Activated naive CD8-positive, alpha-beta T cell treated with anti-CD3 and anti-CD28 coated beads, Interleukin-2, amount 10 ng/mL, durations not matched to agents 7 days and 5 days (primary cell): ENCODE measurements at places on chromosomes 16 and 17. TPM values are rescaled to one million over a fixed set of nuclear protein-coding genes. Genes with fewer than 3 reads are reported as not detected.

- DNase-seq = no peak
Measured at GRCh38 chr17:64024215-64024654, 3.8 kb upstream of the ICAM2 start.

Gene TP53TG3B
- total RNA-seq = not detected

Gene KRTAP3-2
- total RNA-seq = not detected

DNA sequence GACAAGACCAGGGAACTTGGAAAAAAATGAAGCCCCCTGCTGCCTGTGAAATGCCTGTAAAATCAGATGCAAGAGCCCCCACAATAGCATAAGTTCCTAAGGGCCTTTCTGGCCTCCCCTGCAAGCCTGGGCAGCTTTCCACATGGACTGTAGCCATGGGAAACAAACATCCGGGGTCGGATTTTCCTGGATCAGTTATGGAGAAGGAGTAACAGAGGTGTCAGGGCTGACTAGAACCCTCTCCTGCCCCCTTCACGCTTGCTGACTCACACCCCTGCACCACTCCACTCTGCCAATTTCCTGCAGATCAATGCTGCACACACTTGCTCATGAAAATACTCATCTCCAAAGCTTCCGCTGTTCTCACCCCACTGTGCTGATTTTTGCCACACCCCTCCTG lies 258.6 kb downstream of the CBLN1 start:
- DNase-seq = no peak

DNA sequence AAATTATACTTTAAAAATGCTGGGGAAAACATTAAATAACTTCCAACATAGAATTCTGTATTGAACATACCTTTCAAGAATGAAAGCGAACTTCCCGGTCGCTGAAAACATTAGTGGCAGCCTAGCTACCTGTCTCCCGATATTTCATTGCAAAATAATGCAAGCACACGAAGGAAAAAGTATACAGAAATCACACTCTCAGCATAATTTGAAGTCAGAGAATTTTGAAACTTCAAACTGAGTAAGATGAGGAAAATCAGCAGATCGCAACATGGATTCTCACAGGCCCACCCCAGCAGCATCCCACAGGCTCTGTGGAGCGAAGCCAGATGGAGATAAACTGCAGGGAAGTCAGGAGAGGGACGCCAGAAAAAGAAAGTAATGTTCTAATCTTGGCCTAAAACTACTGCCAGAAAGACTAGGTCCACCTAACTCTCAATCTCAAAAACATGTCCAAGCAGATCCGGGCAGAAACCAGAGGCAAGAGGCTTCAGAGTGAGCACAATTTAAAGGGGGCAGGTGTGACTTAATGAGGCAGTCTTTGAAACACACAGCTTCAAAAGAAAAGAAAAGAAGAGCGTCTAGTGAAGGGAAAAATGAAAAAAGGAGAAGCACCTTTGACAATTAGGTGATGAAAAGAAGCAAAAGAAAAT lies 4.8 kb upstream of the GOSR1 start:
- no peak for DNase-seq

Gene C17orf100
- 2.0 TPM for total RNA-seq

DNA sequence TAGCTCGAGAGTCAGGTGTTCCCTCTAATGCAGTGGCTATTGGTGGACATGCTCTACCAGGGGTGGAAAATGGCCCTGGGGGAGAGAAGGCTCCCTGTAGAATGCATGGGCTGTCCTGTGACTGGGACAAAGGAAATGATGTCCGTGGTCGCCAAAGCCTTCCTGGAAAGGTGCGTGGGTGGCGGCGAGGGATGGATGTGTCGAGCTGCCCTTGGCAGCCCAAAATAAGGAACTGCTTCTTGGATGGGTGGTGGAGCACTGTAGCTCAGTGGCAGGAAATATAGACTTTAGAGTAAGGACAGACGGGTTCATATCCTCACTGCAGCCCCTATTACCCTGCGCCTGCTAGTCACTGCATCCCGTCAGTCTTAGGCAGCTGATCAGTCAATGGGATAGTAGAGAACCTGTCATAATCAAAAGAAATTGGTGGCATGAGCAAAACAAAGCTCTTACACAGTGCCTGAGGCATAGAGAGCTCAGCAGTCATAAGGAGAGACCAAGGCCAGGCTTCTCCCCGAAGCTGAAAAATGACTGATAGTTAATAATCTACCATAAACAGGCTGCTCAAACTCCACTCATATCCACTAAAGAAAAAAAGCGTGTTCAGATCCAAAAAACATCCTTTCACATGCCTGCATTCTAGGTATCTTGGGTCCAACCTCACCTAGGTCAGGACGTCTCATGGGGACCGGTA lies 123.5 kb upstream of the PLCG2 start:
- no peak for DNase-seq

Gene CSH2
- not detected for total RNA-seq

DNA sequence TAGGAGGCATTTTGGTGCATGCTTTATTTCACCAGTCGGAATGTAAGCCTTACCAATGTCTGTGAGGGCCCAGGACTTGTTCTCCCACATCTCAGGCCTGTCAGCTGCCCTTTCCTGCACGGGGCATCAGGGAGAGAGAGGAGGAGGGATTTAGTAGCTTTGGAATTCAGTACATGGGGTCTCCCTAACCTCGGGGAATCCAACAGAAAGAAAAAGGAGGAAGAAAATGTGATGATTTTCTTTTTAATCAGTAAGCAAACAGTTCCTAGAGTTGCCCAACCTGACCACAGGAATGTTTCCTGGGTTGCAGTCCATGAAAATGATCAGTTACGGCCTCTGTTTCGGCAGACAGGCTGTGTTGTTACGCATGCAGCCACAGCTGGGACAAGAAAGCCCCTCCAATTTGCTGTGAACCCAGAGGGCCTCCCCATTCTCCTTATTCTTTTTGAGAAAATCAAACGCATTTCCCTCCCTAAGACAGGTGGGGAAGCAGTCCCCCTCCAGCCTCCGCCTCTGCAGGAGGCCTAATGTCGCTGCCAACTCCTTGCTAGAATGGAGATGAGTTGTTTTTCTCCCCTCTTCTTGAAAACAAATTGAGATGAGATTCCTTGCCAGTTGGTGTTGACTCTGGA lies 53.1 kb upstream of the TANGO6 start:
- DNase-seq = no peak

DNA sequence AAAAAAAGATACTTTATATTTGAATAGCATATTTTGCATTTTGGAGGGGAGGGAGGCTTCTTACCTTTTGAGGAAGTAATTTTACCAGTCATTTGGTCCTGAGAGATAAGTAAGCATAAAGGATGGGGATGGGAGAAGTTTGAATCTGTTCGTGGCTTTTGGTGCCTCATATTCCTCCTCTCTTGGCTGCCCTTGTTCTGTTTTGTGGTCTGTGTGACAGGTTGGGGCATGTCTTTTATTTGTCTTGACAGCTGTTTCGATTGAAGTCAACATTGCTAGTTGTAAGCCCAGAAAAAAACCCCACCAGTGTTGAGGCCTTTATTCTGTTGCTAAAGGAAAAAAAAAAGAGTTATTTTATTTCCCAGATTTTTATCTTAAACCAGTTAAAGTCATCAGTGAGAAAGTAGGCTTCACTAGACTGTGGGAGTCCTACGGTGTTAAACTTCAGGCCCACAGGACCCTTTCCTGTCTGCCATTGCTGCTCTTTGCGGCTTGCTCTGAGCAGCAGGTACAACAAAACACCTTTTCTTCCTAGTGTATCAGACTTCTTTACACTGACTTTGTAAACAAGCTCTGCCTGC lies 11.4 kb downstream of the SLC7A6 start:
- no peak for DNase-seq

DNA sequence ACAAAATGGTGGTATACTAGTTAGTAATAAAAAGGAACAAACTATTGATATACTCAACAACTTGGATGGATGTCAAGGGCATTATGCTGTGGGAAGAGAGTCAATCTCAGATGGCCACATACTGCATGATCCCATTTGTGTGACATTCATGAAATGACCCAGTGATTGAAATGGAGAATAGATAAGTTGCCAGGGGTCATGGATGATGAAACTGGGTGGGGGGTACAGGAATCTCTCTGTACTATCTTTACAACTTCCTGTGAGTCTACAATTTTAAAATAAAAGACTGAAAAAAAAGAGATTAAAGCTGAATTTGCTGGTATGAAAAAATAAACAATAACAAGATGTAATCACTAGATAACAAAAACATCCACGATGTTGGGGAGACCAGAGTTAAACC lies 70.5 kb upstream of the CDYL2 start:
- DNase-seq = no peak

- no peak for DNase-seq
Measured at GRCh38 chr17:36088670-36089338, 1.1 kb downstream of the CCL3 start.

DNA sequence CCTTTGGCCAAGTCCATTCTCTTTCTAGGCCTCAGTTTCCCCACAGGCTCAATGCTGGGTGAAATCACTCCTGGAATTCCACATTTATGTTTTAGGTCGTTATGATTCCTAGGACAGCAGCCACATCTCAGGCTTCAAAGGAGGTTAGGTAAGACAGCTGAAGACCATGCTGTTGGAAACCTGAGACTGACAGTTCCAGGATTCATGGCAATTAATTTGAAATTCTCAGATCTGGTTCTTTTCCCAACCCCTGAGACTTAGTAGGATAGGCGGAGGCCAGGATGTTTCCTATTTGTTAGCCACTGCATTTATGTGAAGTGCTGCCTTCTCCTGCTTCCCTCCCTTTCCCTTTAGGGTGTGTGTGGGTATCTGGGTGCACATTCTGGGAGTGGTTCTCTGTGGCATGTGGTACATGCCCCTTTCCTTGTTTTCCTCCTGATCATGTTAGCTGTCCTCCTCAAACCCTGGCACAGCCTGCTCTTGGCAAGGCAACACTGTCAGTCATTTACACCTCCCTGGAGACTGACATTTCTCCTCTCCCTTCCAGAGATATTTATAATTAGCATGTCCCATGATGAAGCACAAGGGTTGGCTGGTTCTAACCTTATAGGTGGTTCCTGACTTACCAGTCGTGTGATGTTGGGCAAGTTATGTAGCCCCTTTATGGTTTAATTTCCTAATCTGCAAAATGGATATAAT lies 91.4 kb upstream of the SALL1 start:
- no peak for DNase-seq

GRCh38 chr17:9868552-9868951 lies 36.5 kb downstream of the RCVRN start:
- DNase-seq = no peak

Gene HIGD1B
- total RNA-seq = not detected

DNA sequence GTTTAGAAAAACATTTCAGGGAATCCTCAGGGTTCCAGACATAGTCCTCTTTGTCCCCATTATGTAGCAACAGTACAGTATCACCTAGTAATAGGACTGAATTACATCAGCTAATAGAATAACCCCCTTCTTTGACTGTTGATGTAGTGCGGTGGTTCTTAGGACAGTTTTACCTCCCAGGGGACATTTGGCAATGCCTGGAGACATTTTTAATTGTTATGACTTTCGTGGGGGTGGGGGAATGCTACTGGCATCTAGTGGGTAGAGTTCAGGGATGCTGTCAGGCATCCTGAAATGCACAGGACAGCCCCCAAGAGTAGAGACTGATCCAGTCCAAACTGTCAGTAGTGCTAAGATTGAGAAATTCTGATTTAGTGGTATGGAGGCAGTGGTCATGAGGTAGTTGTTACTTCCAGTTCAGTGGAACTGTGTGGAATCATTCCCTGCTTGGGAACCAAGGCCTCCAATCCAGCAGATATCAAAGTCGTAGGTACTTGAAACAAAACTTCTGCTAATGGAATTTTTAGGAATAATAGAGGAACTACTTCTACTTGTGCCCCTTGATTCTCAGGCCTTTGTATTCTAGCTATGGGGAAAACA lies 20.3 kb downstream of the NF1 start:
- DNase-seq = no peak

GRCh38 chr16:337437-337836 lies 15.1 kb downstream of the AXIN1 start:
- no peak for DNase-seq

GRCh38 chr17:36545077-36545464 lies 352 bp downstream of the GGNBP2 start:
- DNase-seq = no peak

DNA sequence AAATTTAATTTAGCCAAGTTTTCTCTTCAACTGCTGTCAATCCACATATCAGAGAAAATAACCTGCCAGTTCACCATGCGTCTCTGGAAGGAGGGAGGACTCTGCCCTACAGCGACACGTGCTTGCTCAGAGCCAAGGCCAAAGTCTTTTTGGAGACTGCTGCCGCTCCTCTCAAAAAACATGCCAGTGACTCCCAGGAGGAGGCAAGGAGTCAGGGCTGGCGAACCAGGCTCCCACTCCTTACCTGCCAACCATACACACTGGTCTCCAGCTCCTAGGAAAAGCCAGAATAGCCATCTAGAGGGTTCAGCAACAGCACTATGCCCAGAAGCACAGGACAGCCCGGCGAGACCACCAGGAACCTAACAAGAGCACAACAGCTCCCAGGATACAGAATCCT lies 73.0 kb downstream of the ANKRD11 start:
- DNase-seq = no peak

Gene SMPD3
- 16.0 TPM for total RNA-seq

Gene CSH1
- not detected for total RNA-seq

- DNase-seq = no peak
Measured at GRCh38 chr16:87243478-87243877, 73.7 kb downstream of the C16orf95 start.

DNA sequence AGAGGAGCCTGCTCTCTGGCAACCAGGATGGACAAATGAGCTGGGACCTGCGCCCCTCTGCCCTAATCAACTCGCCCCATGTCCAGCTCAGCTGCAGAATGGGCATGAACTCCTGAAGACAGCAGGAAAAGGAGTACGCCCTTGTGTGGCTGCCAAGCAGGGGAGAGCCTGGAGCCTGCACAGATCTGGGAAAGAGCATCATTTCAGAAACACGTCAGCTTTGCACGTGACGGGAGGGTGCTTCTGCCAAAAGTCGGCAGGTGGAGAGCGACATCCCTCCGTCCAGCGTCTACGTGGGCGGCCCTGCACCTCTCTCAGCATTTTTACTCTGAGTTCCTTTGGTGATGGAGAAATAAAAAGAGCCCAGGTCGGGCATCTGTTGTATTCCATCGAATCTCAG lies 18.5 kb downstream of the NME3 start:
- peak; percentile 21 for DNase-seq

GRCh38 chr16:87439926-87440325 lies 47.8 kb downstream of the MAP1LC3B start:
- no peak for DNase-seq

DNA sequence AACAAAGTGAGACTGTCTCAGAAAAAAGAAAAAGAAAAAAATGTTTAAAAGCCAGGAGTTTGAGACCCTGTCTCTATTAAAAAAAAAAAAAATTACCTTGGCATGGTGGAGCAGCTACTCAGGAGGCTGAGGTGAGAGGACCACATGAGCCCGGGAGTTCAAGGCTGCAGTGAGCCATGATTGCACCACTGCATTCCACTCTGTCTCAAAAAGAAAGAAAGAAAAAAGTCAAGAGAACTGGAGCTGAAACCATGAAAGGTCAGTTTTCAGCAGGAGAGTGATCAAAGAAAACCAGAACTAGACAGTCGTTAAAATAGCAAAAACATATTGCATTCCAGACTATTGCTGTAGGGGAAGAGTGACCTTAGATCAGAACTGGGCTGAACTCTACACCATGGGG lies 8.8 kb downstream of the QPRT start:
- DNase-seq = no peak
